ENCODE measurements at places on chromosomes 16 and 17.
A peak's percentile ranks its signal among the peaks of the same experiment; 100 is the strongest.

- no peak for DNase-seq
Observed at GRCh38 chr17:83012868-83013778, 66.3 kb upstream of the METRNL start.

- DNase-seq = no peak
Observed at GRCh38 chr17:64380985-64381384, 9.7 kb downstream of the PECAM1 start.

GRCh38 chr17:37605081-37605480, 4.1 kb downstream of the SYNRG start:
- no peak for DNase-seq

DNA sequence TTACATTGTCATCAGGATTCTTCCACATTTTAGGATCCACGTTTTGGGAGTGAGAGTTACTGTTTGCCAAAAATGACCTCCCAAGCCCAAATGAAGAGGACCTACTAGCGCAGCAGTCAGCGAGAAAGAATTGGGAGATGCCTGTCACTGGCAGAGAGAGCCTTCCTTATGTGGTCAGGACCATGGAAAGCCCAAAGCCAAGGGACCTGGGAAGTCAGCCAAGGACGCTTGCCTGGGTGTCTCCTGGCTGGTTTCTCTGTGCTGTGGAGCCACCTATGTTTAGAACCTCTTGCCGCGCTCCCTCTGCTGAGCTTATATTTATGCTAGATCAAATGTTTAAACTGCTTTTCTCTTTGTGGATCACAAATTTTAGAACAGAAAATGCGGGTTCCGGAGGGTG, 24.9 kb upstream of the RHBDL3 start:
- no peak for DNase-seq

GRCh38 chr17:5838661-5839300, 231.4 kb upstream of the WSCD1 start:
- DNase-seq = peak; percentile 39

DNA sequence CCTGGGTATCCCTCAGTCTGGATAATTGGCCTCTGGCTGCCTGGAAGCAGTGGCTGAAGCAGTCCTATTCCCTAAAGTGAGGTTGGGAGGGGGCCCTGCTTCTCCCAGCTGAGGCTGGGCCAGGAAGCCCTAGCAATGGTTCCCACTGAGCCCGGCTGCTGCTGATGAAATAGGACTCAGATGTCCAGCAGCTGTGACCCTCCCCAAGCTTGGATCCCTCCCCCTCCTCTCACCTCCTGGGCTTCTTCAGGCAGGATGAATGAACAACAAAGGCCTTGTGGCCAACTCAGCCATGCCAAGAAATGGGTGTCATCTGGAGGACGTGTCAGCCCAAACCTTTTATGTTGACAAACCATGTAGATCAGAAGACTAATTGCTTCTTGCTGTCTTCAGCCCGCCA, 42.0 kb downstream of the AXIN2 start:
- DNase-seq = no peak

- no peak for DNase-seq
Observed at GRCh38 chr16:75319513-75320411, 68.3 kb upstream of the BCAR1 start.

DNA sequence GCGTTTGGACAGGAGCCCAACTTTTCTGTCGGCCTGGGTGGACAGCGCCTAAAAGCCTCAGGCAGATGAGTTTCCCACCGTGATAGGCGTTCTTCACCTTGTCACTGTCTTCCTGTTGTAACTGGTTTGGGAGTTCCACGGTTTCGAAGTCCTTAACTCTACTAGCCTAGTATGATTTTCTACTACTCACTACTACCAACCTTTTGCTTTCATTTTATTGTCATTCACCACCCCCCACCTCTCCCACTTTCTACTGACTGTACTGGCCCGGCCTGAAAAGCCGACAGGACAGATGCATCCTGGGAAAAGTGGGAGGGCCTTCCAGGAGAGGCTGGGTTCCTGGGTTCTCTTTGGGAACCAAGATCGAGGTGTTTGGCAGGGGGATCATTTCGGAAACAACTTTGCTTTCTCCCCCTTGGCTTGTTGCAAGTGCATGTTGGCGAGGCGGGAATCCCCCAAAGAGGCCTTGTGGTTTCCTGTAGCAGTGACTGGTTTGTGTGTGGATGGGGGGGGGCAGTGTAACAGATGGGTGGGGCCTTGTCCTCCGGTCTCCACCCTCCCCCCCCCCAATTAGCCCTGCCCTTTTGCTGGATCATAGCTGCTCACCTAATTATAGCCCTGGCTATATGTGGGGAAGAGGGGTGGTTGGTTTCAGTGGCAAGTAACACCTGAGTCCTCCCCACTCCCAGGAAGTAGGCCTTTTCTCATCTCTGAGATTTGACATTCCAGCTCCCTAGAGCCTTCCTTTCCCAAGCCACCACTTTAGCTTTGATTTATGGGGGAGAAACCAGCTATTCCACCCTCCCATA, 1.4 kb downstream of the EIF5A start:
- peak; percentile 77 for DNase-seq

GRCh38 chr16:29815032-29815721, 775 bp upstream of the PAGR1 start:
- DNase-seq = peak; percentile 55

GRCh38 chr16:24002619-24003018, 166.8 kb downstream of the PRKCB start:
- no peak for DNase-seq

- DNase-seq = no peak
Observed at GRCh38 chr16:10877472-10877946, 507 bp downstream of the CIITA start.

DNA sequence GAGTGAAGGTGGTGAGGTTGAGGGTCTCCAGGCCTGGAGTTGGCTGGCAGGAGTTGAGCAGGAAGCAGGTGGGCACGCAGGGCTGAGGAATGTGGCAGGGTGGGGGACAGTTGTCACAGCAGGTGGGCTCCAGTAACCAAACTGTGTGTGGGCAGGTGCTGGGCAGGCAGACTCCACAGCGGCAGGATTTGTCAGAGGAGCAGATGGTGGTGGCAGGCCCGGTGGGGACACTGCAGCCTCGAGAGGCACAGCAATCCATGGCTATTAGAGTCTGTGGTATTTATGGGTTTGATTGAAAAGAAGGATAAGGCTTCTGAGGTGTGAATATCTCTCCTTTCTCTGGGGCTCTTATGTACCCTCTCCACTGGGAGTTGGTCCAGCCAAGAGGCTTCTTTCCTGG, at the start of gene KRTAP3-3:
Gene KRTAP3-3, minus strand, starts transcription at position 326 of the 400 bp plus-strand sequence. Its CDS starts 67 bp downstream, at position 259.
- DNase-seq = no peak

DNA sequence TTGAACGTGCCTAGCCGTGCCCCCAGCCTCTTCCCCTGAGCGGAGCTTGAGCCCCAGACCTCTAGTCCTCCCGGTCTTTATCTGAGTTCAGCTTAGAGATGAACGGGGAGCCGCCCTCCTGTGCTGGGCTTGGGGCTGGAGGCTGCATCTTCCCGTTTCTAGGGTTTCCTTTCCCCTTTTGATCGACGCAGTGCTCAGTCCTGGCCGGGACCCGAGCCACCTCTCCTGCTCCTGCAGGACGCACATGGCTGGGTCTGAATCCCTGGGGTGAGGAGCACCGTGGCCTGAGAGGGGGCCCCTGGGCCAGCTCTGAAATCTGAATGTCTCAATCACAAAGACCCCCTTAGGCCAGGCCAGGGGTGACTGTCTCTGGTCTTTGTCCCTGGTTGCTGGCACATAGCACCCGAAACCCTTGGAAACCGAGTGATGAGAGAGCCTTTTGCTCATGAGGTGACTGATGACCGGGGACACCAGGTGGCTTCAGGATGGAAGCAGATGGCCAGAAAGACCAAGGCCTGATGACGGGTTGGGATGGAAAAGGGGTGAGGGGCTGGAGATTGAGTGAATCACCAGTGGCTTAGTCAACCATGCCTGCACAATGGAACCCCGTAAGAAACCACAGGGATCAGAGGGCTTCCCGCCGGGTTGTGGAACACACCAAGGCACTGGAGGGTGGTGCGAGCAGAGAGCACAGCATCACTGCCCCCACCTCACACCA, 724 bp downstream of the GAA start:
- peak; percentile 61 for DNase-seq

DNA sequence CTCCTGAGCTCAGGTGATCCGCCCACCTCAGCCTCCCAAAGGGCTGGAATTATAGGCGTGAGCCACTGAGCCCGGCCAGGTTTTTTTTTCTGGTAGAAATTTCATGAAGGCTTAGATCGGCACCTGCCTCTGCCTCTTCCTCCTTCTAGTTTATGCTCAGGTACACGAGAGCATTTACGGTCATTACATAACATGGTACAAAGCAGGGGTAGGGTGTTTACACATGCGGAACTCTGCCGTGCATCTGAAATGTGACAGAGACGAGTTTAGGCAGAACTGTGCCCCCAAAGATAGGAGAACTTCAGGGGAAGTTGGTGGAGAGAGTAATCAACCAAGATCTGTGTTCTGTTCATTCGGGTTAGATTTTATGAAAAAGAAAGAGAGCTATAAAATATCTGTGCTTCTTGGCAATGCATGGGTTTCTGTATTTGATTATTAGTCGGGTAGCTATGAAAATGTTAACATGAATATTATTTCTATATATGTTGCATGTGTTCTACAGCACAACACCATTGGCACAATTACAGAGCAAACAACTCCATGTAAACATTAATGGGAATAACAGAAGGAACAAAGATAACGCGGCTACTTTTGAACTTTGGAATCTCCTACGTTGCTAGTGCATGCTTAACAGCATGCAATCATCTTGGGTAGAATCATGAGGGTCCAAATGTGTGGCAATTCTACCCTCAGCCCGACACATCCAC, 23.5 kb upstream of the MAP2K6 start:
- DNase-seq = no peak

DNA sequence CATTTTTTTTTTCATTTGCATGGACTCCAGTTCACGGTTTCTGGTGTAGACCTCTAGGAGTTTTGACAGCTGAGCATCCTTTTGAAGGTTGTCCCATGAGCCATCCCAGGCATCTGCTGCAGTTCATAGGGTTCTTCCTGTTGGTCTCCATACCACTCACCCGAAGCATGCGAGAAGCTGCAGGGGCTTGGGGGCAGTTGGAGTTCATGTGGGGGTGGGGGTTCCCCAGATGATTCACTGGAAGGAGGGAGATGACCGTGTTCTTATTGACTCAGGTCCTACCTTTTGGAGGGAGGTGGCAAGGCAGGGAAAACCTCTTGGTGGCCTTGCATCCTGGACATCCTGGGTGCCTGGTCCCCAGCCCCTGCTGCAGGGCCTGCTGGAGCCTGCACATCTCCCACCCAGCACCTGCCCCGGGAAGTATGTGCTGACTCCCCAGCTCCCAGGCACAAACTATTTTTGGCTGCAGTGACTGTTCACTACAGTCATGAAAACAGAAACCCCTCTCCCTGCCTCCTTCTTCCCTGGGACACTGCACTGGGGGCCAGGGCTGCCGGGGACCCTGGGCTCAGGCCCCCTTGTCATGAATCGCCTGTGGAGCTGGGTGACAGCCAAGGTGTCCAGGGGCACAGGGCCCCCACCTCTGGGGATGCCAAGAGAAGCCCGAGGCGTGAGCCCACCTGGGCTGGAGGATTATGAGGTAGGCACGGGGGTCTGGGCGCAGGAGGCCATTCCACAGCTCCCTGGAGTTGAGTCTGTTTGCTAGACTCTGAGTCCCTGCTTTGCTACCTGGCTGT, 64.9 kb upstream of the LGALS9 start:
- no peak for DNase-seq

DNA sequence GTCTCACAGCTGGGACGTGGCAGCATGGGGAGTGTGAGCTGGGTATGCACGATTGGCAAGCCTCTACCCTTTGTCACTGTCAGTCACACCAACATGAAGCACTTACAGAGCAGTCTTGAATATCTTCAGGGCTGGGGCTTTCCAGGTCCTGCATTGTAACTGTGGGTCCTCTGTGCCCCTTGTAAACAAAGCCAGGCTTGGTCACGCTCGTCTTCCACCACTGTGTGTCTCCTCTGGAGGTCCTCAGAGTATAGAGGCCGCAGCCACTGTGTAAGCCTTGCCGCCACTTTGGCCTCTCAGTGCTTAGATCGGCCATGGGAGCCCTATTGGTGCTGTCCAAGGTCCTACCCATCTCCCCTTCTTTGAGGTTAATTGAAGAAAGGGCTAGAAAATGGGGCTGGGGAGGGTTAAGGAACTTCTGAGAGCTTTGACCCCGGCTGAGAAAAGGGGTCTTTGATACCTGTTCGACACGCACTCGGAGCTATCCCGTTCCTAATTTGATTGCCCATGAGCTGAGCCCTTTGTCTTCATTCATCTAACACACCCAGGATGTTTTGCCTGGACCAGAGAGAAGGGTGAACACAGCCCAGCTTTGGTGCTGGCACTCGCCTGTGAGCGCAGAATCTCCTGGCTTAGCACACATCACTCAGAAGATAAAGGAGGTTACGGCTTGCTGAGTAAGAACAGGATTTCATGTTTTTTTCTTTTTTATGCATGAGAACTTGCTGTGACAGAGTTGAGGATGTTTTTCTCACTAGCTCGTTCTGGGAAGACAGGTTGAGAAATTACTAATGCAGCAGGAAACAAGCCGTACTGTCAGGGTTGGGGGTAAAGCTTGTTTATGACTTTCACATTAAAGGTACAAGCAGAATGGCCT, 267.9 kb downstream of the CPPED1 start:
- peak; percentile 88 for DNase-seq

DNA sequence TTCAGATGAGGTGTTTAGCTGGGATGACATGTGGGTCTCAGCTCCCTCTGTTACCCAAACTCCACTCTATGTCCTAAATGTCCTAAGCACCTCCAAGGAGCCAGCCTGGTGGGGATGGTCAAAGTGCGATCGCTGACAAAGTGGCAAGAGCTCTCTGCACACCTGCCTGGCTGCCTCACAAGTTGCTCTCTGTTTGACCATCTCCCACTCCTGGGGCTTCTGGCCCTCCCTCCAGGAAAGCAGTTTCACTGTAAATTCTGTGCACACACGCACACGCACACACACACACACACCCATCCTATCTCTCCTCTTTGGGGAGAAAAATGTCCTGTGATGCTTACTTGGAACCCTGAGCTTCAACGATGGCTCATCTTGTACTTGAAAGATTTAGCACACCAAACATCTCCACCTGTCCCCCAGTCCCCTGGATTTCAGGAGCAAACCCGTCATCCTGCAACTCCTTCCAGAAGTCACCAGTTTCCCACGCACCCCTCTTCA, 1.7 kb downstream of the PITPNA start:
- DNase-seq = no peak

DNA sequence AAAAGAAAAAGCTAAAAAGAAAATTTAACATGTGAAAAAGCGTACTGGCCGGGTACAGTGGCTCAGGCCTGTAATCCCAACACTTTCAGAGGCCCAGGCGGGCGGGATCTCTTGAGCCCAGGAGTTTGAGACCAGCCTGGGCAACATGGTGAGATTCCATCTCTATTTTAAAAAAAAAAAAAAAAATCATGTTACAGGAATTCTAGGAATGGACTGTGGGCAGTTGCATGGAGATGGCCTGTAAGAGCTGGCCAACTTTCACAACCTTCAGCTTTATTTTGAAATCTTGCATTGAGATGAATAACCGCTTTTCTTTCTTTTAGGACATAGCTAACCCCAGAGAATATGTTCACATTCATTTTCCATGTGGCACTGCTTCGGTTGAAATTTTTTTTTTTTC, 8.2 kb upstream of the CIAO3 start:
- no peak for DNase-seq

GRCh38 chr16:10297341-10298006, 88.4 kb upstream of the ATF7IP2 start:
- no peak for DNase-seq

- no peak for DNase-seq
Observed at GRCh38 chr16:87264634-87265033, 52.6 kb downstream of the C16orf95 start.

- no peak for DNase-seq
Observed at GRCh38 chr17:54408731-54409130, 491.9 kb upstream of the TOM1L1 start.

- DNase-seq = no peak
Observed at GRCh38 chr17:55816532-55817396, 65.9 kb downstream of the PCTP start.

- no peak for DNase-seq
Observed at GRCh38 chr17:57355090-57355859, 99.0 kb downstream of the MSI2 start.

All from neural progenitor cell (in vitro differentiated cells).